ENCODE measurements at places on chromosomes 11 and 22. TPM values are rescaled to one million over a fixed set of nuclear protein-coding genes. Genes with fewer than 3 reads are reported as not detected.
A peak's percentile ranks its signal among the peaks of the same experiment; 100 is the strongest.

- no peaks in the 10 kb centered on the region for H3K27me3 ChIP-seq
- no peaks in the 10 kb centered on the region for H3K36me3 ChIP-seq
- DNase-seq: no peak
- no peak overlapping the region for H3K27ac ChIP-seq
Measured at GRCh38 chr11:134363592-134363991, 31.8 kb downstream of the GLB1L2 start.

DNA sequence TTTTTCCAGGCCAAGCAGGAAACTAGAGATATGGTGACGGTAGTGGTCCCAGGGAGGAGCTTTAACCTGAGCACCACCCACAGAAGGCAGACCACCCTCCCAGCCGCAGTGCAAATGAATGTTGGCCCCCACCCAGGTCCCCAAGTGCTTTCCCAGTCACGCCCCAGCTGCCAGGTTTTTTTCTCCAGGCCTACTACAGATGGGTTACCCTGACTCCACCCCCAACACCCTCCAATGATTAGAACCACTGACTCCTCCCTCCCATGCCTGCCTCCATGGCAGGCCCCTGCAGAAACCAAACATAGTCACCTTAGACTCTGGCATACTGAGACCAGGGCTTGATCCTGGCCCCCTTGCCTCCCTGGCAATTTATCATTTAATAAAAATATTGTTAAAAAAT, 58.7 kb upstream of the CHST1 start:
- no peaks in the 10 kb centered on the region for H3K27me3 ChIP-seq
- no peaks in the 10 kb centered on the region for H3K4me1 ChIP-seq
- H3K4me3 ChIP-seq: no peak overlapping the region
- no peak overlapping the region for H3K27ac ChIP-seq
- no peak for DNase-seq

DNA sequence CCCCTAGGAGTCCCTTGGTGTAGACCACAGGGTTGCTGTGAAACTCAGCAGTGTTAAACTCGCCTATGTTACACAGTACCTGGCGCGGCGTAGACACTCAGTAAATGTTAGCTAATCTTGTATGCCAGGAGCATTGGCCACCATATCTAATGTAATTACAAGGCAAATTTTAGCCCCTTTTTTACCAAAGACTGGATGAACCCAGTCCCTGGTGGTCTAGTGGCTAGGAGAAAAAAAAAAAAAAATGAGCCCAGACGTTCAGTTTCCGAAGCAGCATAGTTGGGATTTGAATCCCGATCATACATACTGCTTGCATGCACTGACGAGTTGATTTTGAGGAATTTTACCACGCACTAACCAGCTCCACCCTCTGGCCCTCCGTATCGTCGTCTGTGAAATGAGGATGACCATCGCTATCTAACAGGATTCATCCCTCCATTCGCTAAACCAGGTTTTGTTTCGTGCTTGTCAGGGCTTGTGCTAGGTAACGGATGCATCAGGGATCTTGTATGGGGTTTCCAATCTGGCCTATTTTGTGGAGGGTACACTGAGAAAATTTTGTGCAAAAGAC, 688 bp downstream of the PTS start:
- peaks cover 11% of the 10 kb centered on the region for H3K4me1 ChIP-seq
- peaks cover 22% of the 10 kb centered on the region for H3K36me3 ChIP-seq
- no peak for DNase-seq
- H3K27me3 ChIP-seq: no peaks in the 10 kb centered on the region
- peak overlapping the region; percentile 88 for H3K4me3 ChIP-seq

DNA sequence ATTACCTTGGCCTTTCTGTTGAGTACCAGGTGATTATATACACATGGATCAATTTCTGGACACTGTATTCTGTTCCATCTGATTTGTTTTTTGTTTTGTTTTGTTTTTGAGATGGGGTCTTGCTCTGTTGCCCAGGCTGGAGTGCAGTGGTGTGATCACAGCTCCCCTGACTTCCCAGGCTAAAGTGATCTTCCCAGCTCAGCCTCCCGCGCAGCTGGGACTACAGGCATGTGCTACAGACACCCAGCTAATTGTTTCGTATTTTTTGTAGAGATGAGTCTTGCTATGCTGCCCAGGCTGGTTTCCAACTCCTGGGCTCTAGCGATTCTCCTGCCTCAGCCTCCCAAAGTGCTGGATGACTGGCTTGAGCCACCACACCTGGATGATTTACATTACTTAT, 19.0 kb downstream of the TCIRG1 start:
- no peak for DNase-seq
- no peak overlapping the region for H3K27ac ChIP-seq
- peaks cover 25% of the 10 kb centered on the region for H3K36me3 ChIP-seq
- H3K4me1 ChIP-seq: no peaks in the 10 kb centered on the region
- H3K27me3 ChIP-seq: no peaks in the 10 kb centered on the region

DNA sequence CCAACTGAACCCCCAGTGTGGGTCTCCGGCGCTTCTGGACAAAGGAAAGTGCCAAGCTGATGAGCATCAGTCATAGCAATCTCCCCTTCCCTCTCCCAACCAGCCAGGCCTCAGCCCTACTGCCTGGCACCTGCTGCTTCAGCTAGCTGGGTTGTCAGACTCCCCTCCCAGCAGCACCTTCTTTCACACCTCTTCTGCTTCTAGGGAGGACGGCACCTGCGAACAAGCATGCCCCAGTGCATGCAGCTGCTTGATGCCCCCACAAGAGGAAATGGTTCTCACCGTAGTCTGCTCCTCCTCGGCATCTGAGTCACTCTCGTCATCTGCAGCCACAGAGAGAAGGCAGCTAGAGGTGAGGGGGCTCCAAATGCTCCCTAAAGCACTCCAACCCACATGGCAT, 25.4 kb downstream of the THOC5 start:
- H3K4me1 ChIP-seq: no peaks in the 10 kb centered on the region
- no peak overlapping the region for H3K27ac ChIP-seq
- H3K36me3 ChIP-seq: no peaks in the 10 kb centered on the region

The CWF19L2 gene
- 7.6 TPM for total RNA-seq

Data from gastrocnemius medialis (tissue), 4 donors.